ENCODE measurements at places on chromosomes 4 and X.

- DNase-seq, result no peak
These were observed 333.8 kb downstream of the ANK2 start for GRCh38 chr4:113383111-113383785.

DNA sequence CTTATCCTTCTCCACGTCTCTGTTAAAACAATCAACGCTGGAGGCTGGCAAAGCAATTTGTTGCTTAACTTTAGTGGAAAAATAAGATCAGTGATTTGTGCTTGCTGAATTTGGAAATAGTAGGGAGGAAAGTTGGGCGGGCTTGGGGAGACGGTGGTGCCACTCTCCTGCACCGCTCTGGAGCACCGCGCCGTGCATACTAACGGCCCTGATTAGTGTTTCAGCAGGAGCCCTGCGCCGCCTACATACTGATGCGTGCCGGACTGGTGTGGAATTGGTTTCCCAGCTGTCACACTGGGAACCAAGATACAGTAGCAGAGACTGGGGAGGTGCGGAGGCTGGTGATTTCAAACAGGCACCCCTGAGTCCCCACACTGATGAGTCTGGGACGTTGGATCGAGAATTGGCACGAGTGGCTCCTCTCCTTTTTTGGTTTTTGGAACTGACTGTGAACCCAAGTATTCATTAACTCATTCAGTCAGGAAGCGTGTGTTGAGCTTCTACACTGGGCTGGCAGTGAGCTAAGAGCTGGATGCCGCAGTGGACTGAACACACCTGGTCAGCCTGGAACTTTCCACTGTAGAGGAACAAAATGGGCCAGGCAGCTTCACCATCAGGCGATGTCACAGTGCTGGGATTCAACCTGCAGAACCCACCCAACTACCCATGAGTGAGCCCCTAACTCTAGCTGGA is 29.0 kb upstream of the PSAPL1 start:
- no peak for DNase-seq

DNA sequence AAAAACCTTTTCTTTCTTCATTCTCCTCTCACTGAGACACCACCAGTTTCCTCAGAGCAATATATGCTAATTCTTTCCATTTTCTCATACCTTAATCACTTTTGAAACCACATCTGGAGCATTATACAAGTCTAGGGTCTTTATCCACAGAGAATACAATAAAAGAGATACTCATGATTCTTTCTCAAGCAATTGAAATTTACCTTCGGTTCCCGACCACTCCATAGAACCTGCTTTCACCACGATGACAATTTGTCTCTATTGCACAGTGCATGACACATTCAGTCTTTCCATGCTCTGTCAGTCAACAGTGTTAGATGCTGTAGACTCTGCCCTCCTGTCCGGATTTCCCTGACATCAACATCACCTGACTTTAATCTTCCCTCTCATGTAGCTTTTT is 409.3 kb upstream of the NWD2 start:
- no peak for DNase-seq

DNA sequence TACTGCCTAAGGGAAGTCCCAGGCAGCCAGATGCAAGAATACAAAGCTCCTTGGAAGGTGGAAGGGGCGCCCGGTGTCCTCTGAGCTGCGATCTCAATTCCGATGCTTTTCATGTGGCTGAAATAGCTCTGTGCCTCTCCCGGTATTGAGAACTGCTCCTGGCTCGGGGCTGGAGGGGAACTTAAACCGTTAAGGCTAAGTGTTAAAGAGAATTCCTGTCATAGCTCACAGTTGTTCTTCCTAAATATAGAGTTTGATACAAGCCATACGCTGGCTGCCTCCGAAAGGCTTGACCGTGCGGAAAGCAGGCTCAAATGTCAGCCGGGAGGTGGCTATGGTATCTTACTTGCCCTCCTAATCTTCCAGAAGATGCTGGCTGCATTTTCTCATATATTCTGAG is at the start of gene SMPX:
TSS of gene SMPX (minus strand) at position 157 of the 400 bp plus-strand sequence. CDS start 3,826 bp downstream, outside the sequence.
- no peak for DNase-seq

GRCh38 chrX:9257718-9258420 is 207.0 kb upstream of the TBL1X start:
- DNase-seq, result no peak

GRCh38 chr4:37882665-37883296 is 8.1 kb upstream of the TBC1D1 start:
- no peak for DNase-seq

DNA sequence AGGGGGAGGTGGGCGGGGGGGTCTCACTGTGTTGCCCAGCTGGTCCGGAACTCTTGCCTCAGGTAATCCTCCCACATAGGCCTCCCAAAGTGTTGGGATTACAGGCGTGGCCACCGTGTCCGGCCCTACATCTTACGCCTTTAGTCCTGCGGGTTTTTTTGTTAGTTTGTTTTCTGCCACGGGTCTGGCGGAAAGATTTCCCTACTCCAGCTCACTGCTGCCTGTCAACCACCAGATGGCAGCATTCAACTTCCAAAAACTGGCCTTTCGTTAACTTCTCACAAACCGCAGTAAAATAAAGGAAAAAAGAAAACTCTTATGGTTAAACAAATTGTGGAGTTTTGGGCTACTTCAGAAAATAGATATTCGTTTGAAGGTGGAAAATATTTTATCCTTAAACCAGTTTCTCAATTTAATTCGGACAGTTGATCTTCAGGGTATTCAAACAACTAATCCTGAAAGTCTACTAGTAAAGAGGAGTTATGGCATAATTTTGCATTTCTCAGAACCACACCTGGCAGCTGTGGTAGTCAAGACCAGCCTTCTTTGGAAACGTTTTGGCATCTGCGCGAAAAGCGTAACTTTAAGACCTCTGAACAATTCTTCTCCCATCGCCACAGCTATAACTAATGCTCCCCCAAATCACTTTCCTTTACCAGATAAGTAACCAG is 41.1 kb downstream of the LUZP4 start:
- peak; percentile 26 for DNase-seq

GRCh38 chr4:67365661-67366245 is 179.6 kb downstream of the CENPC start:
- DNase-seq, result no peak
